Colonic mucosa (tissue), 4 donors: ENCODE measurements at places on chromosomes 13 and 19. TPM values are rescaled to one million over a fixed set of nuclear protein-coding genes. Genes with fewer than 3 reads are reported as not detected.

DNA sequence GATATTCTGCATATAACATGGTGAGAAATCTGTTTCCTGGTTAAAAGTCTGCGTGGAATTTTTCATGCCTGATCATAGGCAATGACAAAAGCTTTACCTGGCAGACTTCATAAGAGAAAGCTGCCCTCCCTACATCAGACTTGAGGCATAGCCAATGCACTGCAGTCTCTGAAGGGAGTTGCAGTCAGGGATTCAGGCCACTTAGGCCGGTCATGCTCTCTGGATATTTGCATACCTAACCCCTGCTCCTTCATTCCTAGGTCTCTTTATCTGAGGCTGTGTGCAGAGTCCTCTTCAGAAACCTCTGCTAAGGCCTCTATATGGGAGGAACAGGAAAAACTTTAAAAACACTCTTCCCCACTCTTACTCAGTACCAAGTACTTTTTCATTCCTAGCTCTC lies 287.4 kb downstream of the PCDH17 start:
- no peak for DNase-seq

The SPC24 gene
- total RNA-seq, result 47.6 TPM

DNA sequence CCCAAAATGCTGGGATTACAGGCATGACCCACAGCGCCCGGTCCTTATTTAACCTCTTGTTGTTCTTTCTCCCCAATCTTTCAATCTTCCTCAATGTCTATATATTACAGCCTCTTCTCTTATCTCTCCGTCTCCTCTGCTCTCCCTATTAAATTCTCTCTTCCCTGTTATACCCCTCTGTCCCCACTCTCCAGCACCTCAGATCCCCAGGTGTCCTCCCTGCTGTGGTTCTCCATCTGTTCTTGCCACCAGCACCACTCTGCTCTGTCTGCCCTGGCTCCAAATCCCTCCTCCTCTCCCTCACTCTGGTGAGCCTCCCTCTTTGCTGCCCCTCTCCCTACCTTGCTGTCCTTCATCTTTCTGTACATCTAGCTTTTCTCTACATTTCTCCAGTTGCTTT lies 1.1 kb downstream of the ZNF600 start:
- no peak for DNase-seq

The MEIOSIN gene
- not detected for total RNA-seq

GRCh38 chr13:42623916-42624315 lies 50.0 kb downstream of the TNFSF11 start:
- DNase-seq, result no peak
